Endothelial cell of umbilical vein (primary cell): ENCODE measurements at places on chromosomes 3 and 15. TPM values are rescaled to one million over a fixed set of nuclear protein-coding genes. Genes with fewer than 3 reads are reported as not detected.

DNA sequence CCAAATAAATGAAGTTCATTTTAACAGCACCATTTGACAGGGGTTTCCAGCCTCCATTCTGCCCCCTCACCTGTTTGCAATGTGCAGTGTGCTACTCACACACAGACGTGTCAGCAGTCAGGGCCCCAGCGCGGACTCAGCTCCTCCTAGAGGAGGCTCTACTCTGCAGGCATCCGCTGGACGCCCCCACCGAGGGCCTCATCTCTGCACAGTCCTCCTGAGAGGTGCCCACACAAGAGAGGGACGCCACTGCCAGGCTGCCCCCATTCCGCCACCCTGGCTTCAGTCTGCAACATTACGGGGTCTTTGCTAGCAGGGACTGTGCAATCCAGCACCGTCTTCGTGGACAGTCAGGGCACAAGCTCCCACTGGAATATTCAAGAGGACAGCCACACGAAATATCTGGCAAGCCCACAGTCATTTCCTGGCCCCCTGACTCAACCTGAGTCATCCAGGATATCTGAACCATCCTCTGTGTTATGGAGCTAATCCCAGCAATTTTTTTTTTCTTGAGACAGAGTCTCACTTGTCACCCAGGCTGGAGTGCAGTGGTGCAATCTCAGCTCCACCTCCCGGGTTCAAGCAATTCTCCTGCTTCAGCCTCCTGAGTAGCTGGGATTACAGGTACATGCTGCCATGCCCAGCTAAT is 255.0 kb downstream of the OCA2 start:
- DNase-seq: no peak

HOMER2 gene
- total RNA-seq: 0.60 and 0.97 TPM in 2 replicates

DNA sequence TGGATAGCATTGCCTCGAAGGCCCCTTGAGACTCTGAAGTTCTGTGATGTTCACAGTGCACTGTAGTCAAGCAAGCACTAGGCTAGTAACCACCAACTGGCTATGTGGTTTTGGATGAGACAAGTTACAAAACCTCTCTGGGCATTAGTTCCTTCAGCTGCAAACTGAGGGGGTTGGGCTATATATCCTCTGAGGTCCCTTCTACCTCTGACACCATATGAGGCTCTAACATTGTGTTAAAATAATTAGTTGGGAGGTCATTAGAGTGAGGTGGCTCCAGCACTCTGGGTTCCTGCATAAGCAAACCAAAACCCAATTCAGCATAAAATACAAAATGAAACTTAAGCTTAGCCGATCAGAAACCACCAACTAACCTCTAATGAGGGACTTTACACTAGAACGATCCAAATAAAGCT is 209.5 kb upstream of the LRRN1 start:
- no peak for DNase-seq

- no peak for DNase-seq
These were observed 1.0 kb upstream of the ONECUT1 start for GRCh38 chr15:52790941-52791751.

DBR1 gene
- total RNA-seq: 16.5 and 17.8 TPM in 2 replicates

DNA sequence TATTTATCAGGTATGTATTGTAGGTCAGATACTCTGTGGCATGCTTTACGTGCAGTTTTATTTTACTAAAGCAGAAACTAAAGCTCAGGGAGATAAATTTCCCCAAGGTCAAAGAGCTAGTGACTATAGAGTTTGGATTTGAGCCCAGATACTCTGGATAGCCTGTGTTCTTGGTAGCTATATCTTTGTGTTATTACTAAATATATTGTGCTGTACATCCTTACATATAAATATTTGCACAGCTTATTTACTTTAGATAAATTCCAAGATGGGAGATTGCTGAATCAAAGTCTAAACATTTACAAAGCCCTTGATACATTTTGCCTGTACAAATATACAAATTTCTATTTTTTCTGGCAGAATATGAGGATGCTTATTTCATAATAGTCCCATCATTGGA is 660.9 kb upstream of the NAALADL2 start:
- peak; percentile 78 for DNase-seq

GRCh38 chr3:157131861-157132260 is 28.1 kb downstream of the CCNL1 start:
- peak; percentile 11 for DNase-seq

MKRN2 gene
- 26.4 and 27.3 TPM in 2 replicates for total RNA-seq

ACSBG1 gene
- not detected in 2 replicates for total RNA-seq

DNA sequence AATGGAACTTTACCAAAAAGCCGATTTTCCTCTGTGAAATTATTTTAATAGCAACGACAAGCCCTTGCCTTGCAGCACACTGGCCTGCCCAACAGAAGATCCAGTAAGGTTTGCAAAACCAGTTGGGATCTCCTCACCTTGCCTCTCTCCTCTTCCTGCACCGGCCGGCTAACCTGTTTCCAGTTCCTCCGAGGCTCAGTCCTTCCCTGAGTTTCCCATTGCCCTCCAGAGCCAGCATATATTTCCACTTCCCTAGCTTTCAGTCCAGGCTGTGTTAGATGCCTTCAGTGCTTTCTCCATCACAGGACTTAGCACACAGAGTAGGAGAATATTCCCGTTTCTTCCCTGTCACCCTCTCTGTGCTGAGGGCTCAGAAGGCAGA is 60.3 kb downstream of the NOX5 start:
- DNase-seq: peak; percentile 30

DNA sequence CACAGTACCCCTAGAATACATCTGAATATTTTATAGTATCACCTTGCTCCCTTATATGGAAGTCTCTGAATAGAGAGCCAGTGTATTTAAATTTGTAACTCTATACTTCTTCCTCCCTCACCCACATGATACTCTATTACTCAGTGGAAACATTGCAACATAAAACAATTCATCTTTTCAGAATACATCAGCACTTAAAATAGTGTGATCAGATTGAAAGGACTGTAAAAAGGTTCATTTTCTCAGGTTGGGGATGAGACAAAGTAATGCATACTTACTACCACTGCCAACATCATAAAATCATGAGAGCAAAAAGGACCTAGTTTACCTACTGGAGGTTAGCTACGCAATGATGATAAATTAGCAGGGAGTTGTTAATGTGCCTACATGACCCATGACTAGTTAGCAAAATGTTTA is 13.8 kb upstream of the THRB start:
- peak; percentile 28 for DNase-seq

DNA sequence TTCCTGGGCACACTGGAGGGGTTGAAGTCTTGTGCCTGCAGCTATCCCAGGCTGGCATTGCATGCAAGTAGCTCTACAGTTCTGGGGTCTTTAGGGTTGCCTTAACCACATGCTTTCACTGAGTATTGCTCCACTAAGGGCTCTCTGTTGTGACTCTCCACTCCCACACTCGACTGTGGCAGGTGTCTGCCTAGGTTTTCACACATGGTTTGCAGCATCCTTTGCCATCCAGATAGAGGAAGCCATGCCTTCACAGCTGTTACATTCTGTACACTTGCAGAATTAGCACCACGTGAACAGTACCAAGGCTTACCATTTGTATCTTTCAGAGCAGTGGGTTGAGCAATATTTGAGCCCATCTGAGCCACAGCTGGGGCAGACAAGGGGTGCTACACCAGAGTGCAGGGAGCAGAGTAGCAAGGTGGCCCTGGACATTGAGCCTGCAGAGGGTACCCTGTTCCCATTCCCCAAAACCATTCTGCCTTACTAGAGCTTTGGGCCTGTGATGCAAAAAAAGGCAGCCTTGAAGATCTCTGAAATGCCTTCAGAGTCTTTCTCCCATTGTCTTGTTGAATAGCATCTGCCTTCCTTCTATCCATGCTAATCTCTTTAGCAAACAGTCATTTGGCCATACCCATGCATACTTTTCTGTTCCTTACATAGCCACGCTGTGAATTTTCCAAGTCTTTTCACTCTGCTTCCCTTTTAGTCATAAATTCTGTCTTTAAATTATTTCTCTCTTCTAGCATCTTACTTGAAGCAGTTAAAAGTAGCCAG is 95.2 kb upstream of the PLCL2 start:
- DNase-seq: no peak

- no peak for DNase-seq
These were observed 52.0 kb upstream of the CTSH start for GRCh38 chr15:78996894-78997275.

WDR5B gene
- 2.6 and 3.7 TPM in 2 replicates for total RNA-seq

DNA sequence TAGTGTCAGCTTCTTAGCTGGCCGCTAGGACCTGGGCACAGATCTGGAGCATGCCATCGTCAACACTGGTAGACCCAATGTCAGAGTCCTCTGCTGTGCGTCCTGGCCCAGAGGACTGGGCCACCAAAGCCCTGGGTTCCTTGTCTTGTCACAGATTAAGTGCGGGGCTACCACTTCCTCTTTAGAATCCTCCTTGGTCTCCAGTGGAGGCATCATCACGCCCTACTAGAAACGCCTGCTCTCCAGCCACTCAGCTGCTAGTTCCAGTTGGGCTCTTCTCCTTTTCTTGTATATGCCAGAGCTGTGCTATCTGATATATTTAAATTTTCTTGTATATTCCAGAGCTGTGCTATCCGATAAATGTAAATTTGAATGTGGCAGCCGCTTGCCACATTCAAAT is 11.2 kb downstream of the PPCDC start:
- no peak for DNase-seq

DNA sequence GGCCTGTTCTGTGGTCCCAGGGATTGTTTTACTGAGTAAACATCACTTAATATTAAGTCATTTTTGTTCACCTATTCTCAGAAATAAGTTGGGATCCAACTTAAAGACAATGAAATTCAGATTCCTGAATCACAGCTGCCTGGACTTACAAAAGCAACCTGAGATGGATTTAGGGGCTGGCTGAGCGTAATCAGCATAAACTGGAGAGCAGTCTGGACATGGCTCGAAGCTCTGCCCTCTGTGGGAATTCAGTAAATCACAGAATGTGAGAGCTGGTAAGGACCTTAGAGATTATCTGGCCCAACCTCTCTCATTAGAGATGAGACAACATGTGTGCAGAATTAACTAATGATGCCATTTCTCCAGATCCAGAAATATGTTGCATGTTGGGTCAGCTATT is 23.7 kb downstream of the CCDC80 start:
- DNase-seq: no peak

DNA sequence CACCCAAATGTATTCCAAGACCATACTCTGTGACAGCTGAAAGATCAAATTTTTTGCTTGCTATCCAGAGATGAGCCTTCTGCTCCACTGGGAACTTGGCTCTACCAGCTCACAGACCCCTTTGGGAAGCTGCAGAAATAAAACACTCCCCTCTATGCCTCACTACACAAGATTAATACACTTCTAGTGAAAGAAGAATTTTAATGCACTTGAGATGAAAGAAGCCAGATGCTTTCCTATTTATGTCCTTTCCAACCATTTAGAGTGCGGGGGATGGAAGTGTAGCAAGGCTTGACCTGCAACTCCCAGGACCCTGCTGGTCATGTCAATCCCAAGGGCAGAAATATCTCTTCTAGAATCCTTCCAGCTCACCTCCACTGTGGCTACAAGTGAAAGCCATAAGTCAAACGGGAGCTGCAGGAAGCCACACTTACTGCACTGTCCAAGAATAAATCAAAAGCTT is 34.7 kb downstream of the ANXA2 start:
- no peak for DNase-seq

- no peak for DNase-seq
These were observed 392.0 kb downstream of the IL20RB start for GRCh38 chr3:137349557-137350348.

POLQ gene
- total RNA-seq: 9.5 and 10.8 TPM in 2 replicates

DNA sequence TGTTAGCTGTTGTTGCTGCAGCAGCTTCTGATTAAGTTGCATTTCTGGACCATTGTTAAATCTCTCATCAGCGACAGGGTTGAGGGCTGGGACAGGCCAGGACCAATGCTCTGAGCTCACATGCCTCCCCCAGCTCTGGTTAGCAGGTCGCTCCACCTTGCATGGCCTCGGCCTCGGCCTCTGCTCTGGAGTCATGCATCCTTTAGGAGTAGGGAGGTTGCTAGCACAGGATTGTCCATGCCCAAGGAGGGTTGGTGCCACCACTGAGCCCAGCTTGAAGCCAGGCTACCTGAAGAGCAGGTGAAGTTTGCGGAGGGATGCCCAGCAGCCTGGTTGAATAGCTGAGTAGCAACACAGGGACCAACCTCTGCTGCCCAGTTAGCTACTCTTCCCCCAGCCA is 11.2 kb upstream of the CPNE9 start:
- DNase-seq: no peak
